ENCODE measurements at places on chromosomes 4 and X.
A peak's percentile ranks its signal among the peaks of the same experiment; 100 is the strongest.

DNA sequence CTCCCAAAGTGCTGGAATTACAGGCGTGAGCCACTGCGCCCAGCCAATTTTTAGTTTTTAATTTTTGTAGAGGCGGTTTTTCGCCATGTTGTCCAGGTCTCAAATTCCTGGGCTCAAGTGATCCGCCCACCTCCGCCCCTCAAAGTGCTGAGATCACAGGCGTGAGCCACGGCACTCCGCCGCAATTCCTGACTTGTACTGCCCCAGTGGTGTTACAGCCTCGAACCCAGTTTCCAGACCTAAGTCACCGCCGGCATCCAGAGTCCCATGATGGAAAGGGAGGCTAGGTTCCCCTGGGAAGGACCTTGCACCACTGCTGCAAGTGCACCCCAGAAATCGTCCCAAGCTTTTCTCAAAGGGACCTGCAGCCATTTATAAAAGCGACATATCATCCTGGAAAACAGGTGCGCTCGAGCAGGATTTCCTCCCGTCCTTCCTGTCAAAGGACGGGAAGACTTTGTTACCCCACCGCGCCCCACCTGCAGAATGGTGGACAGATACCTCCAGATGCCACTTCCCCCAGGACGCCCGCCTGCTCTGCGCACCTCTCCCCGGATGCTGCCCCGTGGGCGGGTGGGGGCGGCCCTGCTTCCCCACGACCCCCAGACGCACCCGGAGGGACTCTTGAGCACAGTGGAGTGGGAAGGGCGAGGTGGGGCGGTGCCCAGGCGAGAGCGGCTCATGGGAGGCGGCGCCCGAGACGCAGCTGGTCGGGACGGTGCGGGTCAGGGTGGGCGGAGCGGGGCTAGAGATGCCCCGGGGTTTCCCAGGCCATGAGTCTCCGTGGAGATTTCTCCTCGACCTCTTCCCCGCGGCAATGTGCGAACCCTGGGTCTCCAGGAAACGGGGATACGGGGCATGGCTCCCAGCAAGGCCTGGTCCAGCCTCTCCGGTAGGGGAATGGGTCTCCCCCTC lies 947 bp upstream of the RPL10 start:
- DNase-seq, result peak; percentile 70

DNA sequence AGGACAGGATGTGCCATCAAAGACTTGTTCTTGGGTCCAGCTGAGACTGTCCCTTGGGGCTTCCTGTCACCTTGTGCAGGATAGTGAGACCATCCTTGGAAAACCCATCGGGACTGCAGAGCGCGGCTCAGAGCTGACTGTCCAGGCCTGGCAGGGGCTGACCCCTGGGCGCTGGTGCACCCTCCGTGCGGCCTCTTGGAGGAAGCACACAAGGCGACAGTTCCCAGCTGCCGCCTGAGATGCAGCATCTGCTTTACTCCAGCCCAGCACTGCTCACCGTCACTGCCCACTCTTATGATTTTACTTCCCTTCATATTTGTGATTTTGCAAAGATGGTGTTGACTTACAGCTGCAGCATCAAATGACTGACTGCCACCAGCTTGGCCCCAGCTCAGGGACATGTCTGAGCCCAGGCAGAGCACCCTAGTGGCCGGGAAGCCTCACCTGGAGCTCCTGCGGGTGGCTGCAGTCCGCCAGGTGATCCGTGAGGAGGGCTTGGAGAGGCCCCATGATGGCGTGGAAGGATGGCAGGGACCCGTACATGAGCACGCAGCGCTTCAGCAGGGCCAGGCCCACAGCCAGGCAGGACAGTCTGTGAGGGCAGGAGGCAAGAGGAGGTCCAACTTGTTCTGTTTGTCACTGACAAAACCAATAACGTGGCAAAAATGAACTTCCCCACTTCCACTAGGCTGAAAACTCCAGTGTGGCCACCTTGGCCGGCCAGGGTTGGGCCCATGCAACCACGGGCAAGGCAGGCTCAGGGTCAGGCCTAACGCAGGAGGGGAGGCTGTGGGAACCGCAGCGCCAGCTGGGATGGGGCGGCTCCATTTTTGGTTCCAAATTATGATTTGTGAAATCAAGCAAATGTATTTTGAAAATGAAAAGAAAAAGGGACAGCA lies 21.8 kb downstream of the NOP14 start:
- DNase-seq, result no peak

DNA sequence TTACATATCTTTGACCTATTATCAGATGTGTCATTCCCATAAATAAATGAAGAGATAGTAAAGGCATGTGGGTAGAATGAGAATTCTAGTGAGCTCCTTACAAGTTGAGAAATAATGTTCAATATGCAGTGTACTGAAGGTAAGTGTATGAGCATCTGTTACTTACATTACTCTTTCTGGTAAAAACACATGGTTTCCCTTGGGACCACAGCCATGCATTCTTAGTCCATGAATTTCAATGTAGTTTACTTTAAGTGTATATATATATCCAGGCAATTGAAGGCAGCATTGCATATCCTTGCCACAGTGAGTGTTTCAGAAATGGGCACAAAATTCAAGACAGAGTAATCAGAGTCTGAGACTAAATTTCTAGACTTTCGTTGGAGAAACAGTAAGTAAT lies 277.2 kb downstream of the CXXC4 start:
- DNase-seq, result no peak

DNA sequence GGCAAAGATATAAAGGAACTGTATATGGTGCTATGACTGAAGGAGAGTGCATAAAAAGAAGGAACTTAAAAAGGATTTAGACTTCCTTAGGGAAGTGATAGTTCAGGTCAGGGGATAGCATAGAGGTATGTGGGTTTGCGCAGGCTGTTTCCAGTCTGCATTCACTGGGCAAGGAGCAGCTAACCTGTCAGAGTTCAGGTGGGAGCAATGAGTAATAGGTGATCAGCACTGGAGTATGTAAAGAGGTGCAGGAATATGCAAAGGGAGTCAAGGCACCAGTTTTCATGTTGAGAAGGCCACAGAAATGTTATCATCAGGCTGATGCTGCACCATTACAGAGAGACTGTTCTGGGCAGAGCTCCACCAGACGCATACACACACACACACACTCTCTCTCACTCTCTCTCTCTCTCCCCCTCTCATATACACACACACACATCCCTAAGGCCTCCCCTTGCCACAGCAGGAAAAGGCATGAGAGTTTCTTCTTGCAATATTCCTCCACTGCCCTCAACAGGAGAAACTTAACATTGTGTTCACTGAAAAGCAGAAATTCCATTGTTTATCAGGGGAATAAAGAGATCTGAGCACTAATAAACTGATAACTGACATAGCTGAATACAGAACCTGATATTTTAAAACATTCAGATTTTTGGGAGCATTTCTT lies 256.4 kb upstream of the GRID2 start:
- DNase-seq, result peak; percentile 17

DNA sequence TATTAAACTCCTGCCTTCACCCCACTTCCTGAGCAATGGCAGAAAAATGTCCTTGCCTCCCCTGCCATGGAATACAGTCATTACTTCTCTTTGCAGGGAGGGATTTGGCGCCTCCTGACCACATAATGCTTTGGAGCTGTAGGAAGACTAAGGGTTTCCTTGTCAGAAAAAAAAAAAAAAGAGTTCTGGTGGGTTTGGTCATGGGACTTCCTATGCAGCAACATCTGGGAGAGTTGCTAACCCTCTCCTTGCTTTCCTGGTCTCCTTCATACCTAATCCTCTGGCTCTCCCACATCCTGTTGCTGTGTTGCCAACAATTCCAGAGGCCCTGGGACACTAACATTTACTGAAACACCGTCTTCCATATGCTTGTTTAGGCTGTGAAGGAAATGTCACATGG lies 75.1 kb upstream of the MBNL3 start:
- DNase-seq, result peak; percentile 50

- no peak for DNase-seq
These were observed 913 bp upstream of the SMIM10L2A start for GRCh38 chrX:135420831-135421230.

DNA sequence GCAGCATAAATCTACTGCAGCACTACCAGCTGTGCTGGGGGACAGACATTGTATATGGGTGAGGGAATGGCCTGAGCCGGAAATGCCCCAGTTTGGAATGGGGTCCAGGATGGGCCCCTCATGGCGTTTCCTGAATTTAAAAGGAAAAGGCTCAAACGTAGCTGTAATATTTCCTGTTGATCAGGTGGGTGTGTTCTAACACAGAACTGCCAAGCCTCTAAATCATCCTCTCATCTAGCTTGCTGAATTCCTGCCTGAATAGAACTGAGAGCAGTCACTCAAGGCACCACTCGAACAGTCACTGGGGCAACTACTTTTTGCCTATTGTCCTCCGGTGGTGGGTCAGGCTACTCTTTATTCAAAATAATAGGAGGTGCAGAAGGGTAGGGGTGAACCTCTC lies 28.7 kb downstream of the ADH6 start:
- no peak for DNase-seq
